ENCODE measurements at places on chromosomes 4 and X.

- no peak for DNase-seq
Observed at GRCh38 chrX:118603981-118604380, 108.4 kb downstream of the DOCK11 start.

DNA sequence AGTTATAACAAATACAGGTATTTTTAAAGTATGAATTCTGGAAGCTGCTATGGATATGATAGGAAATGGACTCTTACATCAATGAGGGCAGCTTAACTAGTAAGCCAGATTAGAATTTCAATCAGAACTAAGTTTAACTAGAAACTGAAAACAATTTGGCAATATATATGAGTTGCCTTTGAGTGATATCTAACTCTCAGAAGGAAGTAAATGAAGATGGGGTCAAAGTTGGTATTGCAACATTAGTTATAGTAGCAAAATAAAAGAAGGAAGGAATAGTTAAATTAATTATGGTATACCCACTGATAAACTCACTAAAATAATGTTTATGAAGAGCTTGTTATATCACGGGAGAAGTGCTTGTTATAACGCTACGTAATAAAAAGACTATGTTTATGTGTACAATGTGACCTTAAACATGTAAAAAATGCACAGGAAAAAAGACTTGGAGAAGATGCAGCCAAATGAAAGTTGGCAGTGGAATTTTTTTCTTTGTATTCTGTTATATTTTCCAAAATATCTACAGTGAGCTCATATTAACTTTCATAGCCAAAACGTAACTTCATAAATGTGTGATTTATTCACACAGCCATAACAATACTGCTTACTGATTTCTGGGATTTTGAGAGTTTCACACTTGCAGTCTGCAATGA is 34.5 kb downstream of the PHKA2 start:
- no peak for DNase-seq

GRCh38 chrX:85244450-85245211 is 840 bp downstream of the ZNF711 start:
- DNase-seq: no peak

- DNase-seq: no peak
Observed at GRCh38 chrX:43656005-43656494, at the start of gene MAOA. MAOA (plus strand) TSS chrX:43656299; CDS start chrX:43656342, 43 bp downstream.

- no peak for DNase-seq
Observed at GRCh38 chr4:72744103-72744725, 175.2 kb upstream of the ADAMTS3 start.

- no peak for DNase-seq
Observed at GRCh38 chr4:2024683-2025082, 15.9 kb upstream of the NELFA start.

DNA sequence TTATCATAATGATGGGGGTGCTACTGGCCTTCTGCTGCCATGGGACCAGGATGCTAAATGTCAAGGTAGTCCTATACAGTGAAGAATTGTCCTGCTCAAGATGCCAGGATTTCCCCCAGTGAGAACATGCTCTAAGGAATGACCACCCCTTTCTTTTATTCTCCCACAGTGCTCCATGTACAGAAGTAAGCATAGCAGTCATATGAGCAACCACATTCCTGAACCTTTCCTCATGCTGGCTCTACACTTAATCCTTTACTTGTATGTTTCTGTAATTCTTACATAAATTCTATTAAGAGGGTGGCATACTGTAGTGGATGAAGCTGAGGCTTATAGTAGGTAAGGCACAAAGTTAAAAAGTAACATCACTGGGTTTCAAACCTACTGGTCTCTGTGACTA is 20.2 kb downstream of the CYP2U1 start:
- DNase-seq: no peak

GRCh38 chr4:74368596-74368995 is 3.7 kb downstream of the EREG start:
- no peak for DNase-seq

DNA sequence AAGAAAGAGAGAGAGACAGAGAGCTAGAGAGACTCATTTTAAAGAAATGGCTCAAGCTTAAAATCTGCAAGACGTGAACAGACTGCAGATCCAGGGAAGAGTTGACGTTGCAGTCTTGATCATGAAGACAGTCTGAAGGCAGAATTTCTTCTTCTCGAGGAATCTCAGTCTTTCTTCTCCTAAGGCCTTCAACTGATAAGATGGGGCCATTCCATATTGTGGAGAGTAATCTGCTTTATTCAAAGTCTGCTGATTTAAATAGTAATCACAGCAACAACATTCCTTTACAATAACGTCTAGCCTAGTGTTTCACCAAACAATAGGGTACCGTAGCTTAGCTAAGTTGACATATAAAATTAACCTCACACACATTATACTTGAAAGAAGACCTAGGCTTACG is 208.4 kb upstream of the ADAMTS3 start:
- DNase-seq: no peak

- no peak for DNase-seq
Observed at GRCh38 chrX:40188573-40189417, 91.0 kb upstream of the BCOR start.

- no peak for DNase-seq
Observed at GRCh38 chr4:4260185-4260751, 12.2 kb upstream of the TMEM128 start.

DNA sequence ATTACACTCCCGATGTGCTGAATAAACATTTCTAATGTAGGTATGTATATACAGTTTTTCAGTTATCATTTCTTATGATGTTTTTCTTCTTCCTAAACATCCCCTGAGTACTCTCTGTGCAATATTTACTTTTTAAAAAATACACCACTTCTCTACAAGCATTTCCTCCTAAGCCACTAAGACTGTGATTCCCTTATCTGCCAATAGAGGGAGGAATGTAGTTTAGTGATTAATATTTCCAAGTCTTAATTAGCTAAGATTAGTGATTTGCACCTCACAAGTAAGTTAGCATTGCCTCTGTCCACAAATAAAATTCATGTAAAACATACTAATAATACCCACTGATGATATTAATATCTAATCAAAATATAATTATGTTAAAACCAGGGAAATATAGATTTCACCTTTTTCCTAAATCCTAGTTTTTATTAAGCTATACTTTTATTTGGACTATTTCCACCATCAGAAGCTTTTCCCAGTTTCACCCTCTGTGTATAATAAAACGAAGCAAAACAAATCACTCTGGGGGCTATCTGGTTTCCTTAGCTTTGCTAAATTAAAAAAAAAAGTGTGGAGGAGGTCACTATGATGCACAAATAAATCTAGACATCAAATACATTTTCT is 909.1 kb downstream of the FAT4 start:
- DNase-seq: no peak

DNA sequence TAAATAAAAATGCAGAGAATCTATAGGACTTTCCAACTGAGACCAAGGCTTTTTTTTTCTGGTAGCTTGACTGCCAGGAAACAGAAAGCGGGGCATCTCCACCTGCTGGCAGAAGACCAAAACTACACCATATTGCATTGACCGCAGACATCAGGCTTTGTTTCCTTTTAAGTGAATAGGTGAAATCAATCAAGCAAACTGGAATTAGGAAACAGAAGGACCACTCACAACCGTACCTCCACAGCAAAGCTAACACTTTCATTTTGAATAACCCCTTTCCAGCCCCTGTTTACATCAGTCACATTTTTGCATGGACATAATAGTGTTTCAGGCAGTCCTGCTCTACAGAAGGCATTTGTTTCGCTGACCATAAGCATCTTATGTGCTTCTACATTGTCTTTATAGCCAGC is 218.2 kb downstream of the IDS start:
- DNase-seq: no peak

All from stimulated activated CD8-positive, alpha-beta memory T cell treated with anti-CD3 and anti-CD28 coated beads, Interleukin-4, amount 100 ng/mL, for 1 hour (primary cell).